Activated CD8-positive, alpha-beta memory T cell treated with anti-CD3 and anti-CD28 coated beads for 1 hour (primary cell): ENCODE measurements at places on chromosomes 3 and 15.

GRCh38 chr3:13580256-13581023, 31.5 kb downstream of the FBLN2 start:
- no peak for DNase-seq

GRCh38 chr15:91789136-91789535, 64.4 kb upstream of the SLCO3A1 start:
- no peak for DNase-seq

GRCh38 chr3:158494673-158495072, 76.3 kb upstream of the MLF1 start:
- no peak for DNase-seq

DNA sequence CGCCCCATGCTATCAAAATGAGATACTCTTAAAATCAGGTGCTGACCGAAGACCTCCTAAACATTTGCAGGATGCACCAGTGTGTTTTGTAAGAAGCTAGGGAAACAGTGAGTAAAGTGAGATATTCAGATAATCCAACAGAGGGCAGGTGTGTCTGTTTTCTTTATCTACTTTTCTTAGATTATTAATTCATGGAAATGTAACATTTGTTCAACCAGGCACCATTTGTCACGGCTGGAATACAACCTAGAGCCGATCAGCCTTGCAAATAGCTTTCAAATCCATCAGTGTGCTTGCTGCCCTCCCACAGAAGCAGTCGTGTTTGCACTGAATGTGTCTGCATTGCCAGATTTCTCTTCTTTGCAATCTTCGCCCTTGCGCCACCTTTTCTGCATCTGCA, 201.9 kb upstream of the CHRM5 start:
- no peak for DNase-seq

- no peak for DNase-seq
Measured at GRCh38 chr3:47261301-47261700, 21.3 kb downstream of the KIF9 start.

DNA sequence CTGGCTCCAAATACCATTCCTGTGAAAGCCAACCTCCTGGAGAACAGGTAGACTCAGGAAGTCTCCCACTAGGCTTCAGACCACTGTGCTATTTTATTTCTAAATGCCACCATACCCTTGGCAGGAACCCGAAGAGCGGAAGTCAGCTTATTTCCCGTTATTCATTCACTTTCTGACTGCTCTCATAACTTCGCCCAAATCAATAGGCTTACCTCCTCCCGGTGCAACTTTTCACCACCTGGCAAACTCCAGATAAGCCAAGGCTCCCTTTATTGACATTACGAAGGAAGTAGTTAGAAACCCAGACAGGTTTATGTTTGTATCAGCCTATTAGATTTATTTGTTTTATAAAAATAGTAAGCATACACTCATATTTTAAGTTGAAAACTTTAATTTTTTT, 3.3 kb upstream of the CCDC54 start:
- no peak for DNase-seq

DNA sequence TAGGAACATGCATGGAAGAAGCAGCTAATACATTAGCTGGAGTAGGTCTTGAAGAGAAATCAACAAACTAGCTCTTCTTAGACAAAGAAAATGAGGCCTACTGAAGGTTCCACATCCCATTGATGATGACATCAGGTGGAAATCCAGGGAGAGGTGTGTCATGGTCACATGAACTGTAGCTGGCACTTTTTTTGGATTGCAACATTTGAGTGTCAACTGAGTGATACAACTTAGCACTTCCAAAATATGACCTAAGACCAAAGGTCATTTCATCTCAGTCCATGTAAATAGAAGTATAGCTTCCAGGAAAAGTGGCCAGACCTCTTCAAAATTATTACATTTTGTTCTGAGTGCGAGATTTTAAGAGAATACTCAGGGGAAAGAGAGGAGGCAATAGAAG, 117.2 kb upstream of the MEIS2 start:
- DNase-seq = no peak

- DNase-seq = no peak
Measured at GRCh38 chr3:174356596-174356995, 502.5 kb upstream of the NAALADL2 start.

- DNase-seq = no peak
Measured at GRCh38 chr3:96434651-96435050, 379.7 kb upstream of the EPHA6 start.

DNA sequence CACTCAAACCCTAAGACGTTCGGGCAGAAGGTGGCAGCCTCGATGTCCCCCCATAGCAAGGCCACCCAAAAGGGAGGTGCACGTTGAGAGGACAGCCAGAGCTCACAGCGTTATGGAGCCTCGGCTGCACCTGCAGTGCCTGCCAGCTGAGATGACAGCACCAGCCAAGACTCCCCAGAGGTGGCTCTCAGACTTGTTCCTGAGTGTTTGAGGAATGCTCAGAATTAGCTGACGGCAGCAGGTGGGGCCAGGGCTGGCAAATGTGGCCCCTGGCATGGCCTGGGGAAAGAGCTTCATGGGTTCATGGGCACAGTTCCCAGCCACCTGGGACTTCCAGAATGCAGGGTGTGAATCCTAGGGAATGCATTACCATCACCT, 177.8 kb downstream of the KLF13 start:
- no peak for DNase-seq

DNA sequence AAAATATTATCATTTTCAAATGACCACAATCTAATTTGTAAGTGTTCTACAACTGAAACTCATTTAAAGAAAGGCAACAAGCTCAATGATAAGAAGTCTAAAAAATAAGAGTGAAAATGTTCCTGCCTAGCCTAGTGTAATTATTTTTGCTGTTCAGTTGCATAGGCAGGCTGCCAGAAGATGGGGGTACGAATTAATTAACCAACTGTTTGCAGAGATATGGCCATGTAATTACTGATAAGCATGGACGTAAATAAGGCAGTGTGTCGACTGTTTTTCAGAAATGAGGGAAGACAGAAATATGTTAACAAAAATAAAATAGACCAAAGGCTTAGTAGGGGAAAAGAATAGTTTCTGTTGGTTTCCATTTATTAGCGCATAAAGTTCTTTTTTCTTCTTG, 24.7 kb upstream of the SCAANT1 start:
- DNase-seq = no peak

DNA sequence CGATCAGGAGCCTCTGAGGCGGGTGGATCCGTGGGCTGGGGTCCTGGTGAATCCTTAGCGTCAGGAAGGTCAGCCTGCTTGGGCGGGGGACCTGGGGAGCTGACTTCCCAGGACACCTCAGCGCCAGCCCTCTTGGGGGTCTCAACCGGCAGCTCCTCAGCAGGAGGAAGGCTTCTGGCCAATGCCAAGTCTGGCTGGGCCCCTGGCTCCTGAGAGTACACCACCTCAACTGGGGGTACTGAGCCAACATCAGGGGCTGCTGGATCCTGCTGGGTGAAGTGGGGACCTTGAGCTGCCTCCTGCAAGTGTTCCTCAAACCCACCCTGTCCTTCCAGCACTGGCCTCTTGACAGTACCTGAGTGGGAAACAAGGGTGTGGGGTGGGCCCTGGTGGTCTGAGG, 3.1 kb downstream of the PRRT3 start:
- DNase-seq = no peak

DNA sequence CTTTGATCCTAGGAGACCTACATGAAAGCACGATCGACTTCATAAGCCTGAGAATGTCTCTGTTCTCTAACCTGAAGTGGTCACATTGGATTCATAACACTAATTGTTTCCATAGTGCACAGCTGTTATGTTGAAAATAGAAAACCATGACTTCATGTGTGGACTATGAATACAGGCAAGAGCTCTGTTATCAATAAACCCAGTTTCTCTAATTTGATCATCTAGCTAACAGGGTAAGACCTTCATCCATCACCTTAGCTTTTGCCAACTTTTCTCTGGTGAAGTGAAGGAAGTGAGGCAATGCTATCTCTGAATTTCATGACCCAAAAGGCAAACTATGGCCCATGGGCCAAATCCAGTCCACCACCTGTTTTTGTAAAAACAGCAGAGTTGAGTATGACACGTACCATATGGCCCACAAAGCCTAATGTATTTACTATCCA, 27.2 kb downstream of the ABI3BP start:
- DNase-seq = no peak

- no peak for DNase-seq
Measured at GRCh38 chr15:68990231-68990991, 24.1 kb upstream of the NOX5 start.

GRCh38 chr3:197456261-197457091, 99.3 kb downstream of the BDH1 start:
- peak; percentile 14 for DNase-seq

GRCh38 chr15:63953524-63953923, 92.8 kb downstream of the DAPK2 start:
- DNase-seq = no peak

DNA sequence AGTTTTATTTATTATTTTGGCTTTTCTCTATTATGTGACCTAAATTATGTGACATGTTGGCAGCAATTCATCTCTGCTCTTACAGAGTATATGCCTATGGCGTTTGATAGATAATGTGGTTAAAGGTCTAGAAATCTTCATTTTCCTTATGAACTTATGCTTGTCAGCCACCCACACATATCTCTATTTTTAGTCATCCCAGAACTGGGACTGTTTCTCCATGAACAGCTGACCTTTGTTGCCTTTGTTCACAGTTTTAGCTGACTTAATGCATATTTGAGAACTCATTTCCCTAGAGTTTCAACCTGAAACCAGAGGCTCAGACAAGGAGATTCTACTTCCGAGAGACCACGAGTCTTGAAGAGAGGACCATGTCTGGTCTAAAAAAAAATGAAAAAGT, 176.5 kb downstream of the RAP2B start:
- DNase-seq = no peak

DNA sequence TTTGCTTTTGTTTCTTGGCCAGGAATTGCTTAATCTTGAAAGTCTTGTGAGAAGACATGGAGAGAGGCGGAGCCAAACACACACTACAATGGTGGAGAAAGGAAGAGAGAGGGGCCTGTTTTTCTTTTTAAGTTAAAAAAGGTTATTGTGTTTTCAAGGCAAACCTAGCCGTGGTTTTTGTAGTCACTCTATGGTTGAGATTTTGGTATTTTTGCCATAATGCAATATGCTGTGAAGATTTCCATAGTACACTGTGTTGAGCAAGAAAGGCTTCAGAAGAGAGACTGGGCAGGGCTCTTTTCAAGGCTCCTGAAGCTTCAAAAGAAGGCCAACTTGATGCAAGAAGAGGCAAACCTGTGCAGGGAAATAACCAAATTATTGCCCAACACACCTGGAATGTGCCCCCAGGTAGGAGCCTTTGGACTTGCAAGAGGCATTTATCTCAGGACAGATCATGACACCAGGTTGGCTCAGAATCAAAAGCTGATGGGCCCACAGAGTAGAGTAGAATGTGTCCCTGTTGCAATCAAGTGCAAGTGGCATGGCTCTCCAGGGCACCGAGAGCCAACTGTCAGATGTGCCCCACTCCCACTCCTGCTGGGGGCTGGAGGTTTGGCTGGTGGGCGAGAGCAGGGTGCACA, 22.1 kb downstream of the AMOTL2 start:
- no peak for DNase-seq

DNA sequence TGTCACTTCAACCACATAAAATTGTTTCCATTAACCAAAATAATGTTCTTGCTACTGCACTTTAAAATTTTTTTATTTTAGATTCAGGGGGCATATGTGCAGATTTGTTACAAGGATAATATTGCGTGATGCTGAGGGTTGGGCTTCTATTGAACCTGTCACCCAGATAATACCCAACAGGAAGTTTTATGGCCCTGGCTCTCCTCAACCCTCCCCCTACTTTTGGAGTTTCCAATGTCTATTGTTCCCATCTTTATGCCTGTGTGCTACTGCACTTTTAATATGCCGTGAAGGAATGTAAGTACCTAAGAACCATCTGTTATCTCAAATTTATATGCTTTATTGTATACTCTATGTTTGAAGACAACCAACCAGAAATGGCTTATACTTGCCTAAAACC, 42.0 kb upstream of the IMPG2 start:
- no peak for DNase-seq

DNA sequence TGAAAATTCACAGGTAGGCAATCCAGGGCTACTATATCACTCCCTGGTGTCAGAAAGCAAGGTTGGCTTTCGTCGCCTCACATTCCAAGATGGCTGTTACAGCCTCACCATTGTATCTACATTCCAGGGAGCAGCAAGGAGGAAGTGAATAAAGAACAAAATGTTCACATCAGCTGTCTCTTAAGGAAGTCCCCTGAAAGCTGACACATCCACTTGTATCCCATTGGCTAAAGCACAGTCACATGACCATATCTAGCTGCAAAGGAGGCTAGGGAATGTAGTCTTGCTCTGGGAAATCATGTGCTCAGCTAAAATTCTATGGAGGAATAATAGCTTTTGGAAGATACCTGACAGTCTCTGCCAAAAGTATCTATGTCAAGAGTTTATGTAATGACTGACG, 12.8 kb upstream of the GATA2 start:
- no peak for DNase-seq

GRCh38 chr15:68924866-68925560, 5.3 kb upstream of the SPESP1 start:
- peak; percentile 33 for DNase-seq

GRCh38 chr3:151404316-151404715, 19.8 kb upstream of the P2RY12 start:
- no peak for DNase-seq

DNA sequence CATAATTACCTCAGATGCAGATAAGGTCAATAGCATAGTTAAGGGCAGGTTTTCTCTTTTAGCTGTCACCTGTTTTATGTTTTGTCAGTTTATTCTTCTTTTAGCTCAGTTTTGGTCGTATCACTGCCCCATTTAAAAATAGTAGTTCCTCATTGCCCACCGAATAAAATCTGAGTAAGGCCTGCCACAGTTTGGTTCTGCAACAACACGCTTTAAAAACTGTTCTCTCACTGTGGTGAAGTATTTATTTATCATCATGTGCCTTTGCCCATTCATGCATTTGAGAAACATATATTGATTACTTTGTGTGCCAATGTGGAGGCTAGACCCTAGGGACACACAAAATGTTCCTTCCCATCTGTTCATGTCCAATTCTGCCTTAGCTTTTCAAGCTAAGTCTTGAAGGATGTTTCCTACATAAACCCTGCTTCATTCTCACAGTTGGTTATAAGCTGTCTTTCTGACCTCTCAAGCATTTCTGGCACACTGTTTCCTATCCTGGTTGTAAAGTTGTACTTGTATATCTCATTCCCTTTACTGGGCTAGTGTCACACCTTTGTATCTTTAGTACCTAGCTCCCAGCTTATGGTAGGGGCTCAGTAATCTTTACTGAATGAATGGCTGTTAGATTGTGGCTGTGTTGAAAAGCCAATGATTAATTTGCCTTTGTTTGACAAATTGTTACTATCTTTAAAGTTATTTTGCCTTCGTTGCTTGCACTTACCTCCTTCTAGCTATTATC, 23.9 kb downstream of the AKAP13 start:
- DNase-seq = no peak

- peak; percentile 57 for DNase-seq
Measured at GRCh38 chr3:15332405-15333098, at the start of gene SH3BP5. Gene SH3BP5 (minus strand): TSS chr3:15332586. CDS start chr3:15332408, 178 bp downstream.

- DNase-seq = no peak
Measured at GRCh38 chr3:26587571-26587970, 35.0 kb upstream of the LRRC3B start.

- DNase-seq = no peak
Measured at GRCh38 chr15:51223771-51224229, 114.6 kb downstream of the CYP19A1 start.

- no peak for DNase-seq
Measured at GRCh38 chr3:31361371-31362273, 171.1 kb upstream of the STT3B start.

- DNase-seq = no peak
Measured at GRCh38 chr15:93040288-93041158, 48.5 kb downstream of the RGMA start.
